ENCODE measurements at places on chromosomes 16 and 17. TPM values are rescaled to one million over a fixed set of nuclear protein-coding genes. Genes with fewer than 3 reads are reported as not detected.

The GNG13 gene
- total RNA-seq, result not detected

The POLG2 gene
- total RNA-seq, result 18.7 TPM

The TSPAN10 gene
- total RNA-seq, result 3.9 TPM

The KPNB1 gene
- 174 TPM for total RNA-seq

The CHST6 gene
- total RNA-seq, result 1.1 TPM

The WDR81 gene
- 26.2 TPM for total RNA-seq

The TLCD1 gene
- 6.1 TPM for total RNA-seq

The MAP2K6 gene
- total RNA-seq, result 19.9 TPM

The CTRB1 gene
- not detected for total RNA-seq

The ITFG1 gene
- 69.1 TPM for total RNA-seq

Measured in metanephros (tissue), 2 donors.